ENCODE measurements at places on chromosomes 6 and 20.

DNA sequence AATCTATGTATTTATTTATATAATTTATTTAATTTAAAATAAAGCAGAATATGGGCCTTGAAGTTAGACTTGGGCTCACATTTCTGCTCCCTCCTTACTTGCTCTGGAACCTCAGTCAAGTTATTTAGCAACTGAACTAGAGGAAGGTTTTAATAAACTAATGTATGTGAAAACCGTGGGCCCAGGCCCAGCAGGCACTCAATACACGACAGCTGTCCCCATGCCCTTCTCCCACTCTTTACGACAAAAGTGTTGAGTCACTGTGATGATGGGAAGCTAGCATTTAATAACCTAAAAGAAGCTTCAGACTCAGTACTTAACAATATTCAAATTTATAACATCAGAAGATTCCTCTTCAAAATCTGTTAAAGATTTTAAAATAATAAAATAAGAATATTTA, 46.7 kb downstream of the SERAC1 start:
- DNase-seq = peak; percentile 14

DNA sequence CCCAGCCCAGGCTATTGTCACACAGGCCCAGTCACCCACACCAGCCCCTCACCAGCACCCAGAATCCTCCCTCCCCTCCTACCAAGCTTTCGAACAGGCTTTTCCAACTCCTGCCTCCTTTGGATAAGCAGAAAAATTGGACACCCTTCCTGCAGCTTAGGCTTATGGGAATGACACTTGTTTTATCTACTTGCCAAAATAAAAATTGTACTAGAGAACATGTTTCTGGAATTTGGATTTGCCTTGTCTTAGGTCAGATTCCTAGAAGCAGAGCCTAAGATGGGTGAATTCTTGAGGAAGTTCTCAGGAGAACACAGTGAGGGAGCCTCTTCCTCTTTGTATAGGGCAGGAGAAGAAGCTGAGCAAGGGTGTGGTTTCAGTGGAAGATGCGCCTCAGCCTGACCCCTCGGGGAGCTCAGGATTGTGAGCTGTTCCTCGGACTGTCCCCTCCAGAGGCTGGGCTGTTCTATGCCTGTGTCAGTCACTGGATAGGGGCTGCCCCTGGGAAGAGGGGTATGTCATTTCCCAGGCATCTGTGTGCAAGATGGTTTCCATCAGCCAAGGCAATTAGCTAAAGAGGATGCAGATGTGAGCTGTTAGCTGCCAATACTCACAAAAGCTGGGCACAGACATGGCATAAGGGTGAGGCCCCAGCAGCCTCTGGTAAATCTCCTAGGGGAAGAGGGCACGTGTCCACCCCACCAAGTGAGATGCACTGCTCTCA, 33.9 kb downstream of the ITPR3 start:
- no peak for DNase-seq

GRCh38 chr20:38640521-38640920, 38.9 kb downstream of the ARHGAP40 start:
- DNase-seq = no peak

DNA sequence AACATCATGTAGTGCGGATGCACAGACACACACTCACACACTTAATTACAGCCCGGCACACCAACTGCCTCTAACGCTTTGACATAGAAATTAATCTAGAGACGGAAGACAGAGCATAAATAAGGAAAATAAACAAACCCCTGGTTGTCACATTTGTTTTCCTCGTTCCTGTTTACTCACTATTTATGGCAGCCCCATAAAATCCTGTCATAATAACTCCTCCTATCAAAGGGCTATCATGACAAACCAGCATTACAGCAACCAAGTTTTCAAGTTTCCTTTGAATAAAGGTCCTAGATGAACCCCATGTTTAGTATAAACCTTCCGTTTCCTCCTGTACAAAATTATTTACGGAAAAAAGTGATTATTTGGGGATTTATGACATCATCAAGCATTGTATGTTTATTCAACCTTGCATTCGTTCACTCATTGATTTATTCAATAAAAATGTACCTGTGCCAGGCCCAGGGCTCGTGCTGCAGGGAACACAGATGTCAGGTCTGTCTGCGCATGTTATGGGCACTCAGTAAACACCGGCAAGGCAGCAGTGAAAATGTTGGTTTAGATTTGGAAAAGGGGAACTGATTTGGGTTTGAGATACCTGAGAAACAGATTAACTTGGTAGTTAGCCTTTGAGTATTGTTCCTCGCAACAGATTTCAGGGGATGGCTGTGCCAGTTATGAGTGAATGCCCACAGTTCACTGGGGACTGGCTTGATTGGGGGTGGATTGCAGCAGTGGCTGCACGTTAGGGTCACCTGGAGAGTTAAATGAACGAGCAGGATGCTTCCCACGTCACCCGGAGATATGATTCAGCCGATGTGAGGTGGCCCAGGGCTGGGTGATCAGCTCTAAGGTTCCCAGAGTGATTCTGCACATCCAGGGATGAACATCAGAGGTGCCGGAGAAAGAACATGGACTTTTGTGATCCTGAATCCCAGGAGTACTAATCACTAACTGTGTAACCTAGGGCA, 295.3 kb upstream of the FOXQ1 start:
- no peak for DNase-seq

- no peak for DNase-seq
Observed at GRCh38 chr6:11653028-11653583, 115.6 kb downstream of the TMEM170B start.

DNA sequence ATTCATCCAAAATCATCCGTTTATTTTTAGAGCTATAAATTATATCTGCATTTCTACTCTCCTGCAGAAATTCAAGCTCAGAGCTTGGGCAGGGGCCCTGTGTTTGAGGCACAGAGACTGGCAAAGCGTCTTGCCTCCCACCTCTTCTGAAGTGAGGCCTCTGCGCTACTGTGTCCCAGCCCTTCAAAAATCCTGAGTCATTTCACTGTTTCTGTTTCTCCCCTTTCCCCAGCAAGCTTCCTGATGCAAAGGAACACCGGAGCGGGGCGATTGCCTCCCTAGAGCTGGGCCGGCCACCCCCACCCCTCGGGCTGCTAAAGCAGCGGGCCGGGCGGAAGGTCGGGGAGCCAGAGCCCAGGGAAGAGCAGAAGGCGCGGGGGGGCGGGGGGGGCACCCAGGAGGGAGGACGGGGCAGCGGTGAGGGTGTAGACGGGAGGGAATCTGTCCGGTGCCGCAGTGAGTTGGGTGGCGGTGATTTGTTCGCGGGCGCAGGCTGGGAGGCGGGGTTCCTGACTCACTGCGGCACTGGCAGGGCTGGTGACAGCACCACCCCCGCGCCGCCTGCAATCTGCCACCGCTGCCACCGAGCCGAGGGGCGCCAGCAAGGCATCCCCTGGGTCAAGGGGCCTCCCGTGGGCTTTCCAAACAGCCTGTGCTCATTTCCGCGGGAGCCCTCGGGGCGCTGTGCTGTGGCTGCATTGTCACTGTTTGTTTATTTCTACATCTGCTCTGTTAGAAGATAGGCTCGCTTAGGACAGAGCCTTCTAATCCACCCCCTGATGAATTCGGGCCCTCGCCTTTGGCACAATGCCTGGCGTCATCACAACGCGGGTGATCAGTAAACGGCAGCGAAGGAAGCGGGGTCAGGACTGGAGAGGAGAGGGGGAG, 46.5 kb upstream of the SNAP25 start:
- peak; percentile 15 for DNase-seq

GRCh38 chr20:59723607-59724456, 119.5 kb downstream of the PHACTR3 start:
- DNase-seq = no peak

- DNase-seq = no peak
Observed at GRCh38 chr6:111631018-111631417, 25.3 kb upstream of the TRAF3IP2 start.

GRCh38 chr6:98808541-98809210, 25.7 kb upstream of the POU3F2 start:
- DNase-seq = no peak

DNA sequence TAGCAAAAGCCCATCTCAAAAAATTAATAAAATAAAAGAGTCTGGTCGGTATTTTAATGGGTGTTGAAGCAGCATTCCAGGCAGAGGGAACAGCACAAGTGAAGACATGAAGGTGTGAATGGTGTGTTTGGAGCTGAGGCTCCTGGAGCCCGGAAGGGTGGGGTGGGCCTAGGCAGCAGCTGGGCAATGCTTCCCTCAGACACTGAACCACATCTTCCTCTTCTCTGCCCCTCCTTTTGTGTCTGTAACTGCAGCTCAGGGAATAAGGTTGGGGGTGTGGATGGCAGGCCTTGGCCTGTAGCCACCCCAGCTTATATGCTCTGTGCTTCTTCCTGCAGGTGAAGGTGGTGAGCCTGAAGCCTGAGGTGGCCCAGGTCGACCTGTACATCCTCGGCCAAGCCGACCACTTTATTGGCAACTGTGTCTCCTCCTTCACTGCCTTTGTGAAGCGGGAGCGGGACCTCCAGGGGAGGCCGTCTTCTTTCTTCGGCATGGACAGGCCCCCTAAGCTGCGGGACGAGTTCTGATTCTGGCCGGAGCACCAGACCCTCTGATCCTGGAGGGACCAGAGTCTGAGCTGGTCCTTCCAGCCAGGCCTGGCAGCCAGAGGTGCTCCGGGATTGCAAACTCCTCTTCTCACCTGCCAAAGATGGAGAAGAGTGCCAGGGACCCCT, 26.6 kb downstream of the POFUT1 start:
- DNase-seq = no peak

DNA sequence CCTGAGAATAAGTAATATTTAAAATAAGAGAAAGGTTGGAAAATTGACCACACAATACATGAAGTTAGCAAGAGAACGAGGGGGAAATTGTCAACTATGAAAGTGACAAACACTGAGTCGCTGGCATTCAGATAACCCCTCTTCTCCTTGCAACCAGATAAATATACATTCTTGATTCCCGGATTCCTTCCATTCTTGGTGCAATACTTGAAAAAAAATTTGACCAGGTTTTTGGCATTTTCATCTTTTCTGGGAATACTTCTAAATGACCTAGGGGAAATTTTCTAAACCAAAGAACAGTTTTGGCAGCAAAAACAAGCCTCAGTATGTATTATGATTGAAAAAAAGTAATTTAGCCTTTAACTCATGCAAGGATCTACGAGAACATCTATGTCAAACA, 164.0 kb downstream of the PDE7B start:
- no peak for DNase-seq

DNA sequence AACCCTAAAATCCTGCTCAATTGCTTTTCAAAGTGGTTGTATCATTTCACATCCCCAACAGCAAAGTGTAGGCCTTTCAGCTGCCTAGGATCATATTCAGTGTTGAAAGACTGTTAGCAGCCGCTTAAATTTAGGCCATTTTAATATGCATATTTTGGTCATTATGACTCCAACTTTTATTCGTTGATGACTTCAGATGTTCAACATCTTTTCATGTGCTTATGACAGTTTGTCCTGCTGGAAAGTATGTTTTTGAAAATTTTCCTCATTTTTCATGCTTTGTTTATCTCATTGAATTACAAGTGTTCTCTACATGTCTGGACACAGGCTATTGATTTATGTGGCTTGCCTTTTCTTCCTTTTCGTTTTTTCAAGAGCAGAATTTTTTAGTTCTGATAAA, 244.0 kb downstream of the THBS2 start:
- DNase-seq = no peak

DNA sequence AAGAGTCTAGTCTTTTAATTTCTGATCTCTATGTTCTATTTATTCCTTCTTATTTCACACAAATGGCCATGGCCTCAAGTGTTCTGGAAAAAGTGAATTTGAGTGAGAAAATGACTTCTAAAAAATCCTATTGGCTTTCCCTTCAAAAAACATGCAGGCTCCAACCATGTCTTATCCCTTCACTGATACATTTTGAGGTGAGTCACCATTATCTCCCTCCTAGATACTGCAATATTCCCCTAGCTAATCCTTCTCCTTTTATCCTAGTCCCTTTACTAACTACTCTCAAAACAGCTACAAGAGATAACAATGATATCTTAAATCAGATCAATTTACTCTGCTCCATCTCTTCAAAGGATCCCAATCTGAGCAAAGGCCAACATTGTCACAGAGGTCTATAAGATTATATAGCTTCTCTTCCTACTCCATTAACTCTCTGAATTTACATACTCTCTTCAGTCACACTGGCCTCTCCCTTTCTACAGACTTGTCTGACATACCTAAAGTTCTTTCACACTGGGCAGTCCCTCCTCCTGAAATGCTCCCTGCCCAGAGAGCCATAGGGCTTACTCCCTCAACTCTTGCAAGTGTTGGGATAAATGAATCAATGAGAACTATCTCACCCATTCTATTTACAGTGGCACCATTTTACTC, 129.2 kb downstream of the TENT5A start:
- DNase-seq = no peak

- no peak for DNase-seq
Observed at GRCh38 chr20:25353747-25354705, 36.6 kb downstream of the ABHD12 start.

DNA sequence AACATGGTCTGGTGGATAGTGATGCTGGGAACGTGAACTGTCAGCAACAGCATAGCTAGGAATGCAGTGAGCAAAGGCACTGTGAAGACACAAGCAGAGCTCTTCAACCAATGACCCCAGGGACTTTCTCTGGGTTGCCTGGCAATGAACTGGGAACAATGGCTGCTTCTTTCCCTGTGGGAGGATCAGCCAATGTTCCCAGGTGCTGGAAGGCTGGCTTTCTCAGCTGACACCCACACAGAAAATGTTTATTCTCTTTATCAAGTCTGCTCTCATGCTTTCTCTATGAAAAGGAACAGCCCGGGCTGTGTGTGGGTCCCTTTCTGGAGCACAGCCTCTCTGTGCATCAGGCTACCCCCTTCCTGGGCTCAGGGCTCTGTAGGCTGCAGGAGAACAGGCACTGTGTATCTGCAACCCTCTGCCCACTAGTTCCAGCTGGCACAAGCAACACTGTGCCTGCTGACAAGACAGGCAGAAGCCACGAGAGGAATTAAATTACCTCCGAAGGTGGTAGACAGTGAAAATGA, 54.2 kb downstream of the HFE start:
- no peak for DNase-seq

- DNase-seq = no peak
Observed at GRCh38 chr6:136968837-136969236, 46.7 kb downstream of the SLC35D3 start.

DNA sequence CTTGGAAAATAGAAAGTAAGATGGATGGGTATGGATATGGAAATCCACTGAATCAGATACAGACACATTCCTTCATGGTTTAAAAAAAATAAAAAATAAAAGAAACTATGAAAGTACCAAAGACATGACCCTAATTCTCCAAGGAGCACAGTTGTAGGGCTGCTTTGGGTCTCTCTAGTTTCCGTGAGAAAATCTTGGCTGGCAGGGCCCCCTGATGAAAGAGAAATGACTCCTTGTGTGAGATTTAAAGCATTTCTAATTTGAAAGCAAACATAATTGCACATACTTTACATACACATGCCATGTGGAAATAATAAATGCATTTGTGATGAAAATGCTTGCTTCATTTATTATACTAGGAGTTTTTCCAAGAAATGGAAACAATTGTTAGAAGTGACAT, 593.9 kb upstream of the BTBD3 start:
- no peak for DNase-seq

GRCh38 chr6:15436451-15436850, 190.6 kb downstream of the JARID2 start:
- DNase-seq = no peak

GRCh38 chr6:144408161-144408560, 123.0 kb downstream of the UTRN start:
- no peak for DNase-seq

GRCh38 chr6:24719125-24719971, at the start of gene C6orf62:
C6orf62 (minus strand) TSS chr6:24719154; CDS start chr6:24718668, 486 bp downstream.
- DNase-seq = no peak

- no peak for DNase-seq
Observed at GRCh38 chr20:20737158-20737557, 24.7 kb upstream of the RALGAPA2 start.

- DNase-seq = no peak
Observed at GRCh38 chr20:9629831-9630230, 115.4 kb downstream of the LAMP5 start.

GRCh38 chr6:88775866-88776571, 187.4 kb downstream of the RNGTT start:
- no peak for DNase-seq
